ENCODE measurements at places on chromosomes 2 and 18.

DNA sequence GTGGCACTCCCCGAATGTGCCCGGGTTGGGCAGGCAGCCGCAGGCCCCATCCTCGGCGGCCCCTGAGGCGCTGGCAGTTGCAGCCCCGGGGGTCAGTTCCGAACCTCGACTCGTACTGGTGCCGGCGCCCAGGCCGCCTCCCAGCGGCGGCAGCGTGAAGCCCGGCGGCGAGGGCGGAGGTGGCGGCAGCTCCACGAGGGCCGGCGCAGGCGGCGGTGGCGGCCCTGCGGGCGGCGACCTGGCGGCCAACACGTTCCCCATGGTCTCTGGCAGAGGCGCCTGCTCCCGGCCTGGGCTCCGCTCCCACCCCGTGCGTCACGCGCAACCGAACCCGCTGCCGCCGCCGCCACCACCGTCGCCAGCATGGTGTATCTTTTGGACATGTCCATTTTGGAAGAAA is 196.3 kb downstream of the CCDC74A start:
- no peak for DNase-seq

DNA sequence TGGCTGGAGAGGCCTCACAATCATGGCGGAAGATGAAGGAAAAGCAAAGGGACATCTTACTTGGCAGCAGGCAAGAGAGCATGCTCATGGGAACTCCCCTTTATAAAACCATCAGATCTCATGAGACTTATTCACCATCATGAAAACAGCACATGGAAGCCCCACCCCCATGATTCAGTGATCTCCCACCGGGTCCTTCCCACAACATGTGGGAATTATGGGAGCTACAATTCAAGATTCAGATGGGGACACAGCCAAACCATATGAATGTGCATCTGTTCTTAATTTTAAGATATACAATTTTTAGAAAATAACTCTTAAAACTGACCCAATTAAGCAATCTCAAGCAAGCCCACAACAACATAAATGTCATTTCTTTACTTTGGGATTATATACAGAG is 12.6 kb downstream of the C18orf63 start:
- DNase-seq: no peak

DNA sequence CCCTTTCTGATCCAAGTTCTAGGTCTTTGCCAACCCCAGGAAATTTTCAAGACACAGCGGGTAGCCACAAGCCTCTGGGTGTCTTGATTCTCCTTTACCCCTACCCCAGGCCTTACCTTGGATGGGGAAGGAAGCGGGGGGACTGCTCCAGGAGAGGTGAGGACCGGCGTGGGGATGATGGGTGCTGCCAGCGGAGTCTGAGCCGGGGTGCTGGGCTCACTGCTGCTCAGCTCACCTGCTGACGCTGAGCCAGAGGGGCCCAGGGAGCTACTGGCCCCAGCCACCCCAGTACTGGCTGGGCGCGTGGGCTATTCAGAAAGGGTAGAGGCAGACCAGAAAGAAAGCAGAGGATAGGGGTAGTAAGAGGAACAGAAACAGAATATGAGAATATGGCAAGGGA is 8.7 kb downstream of the DCTN1 start:
- DNase-seq: no peak

DNA sequence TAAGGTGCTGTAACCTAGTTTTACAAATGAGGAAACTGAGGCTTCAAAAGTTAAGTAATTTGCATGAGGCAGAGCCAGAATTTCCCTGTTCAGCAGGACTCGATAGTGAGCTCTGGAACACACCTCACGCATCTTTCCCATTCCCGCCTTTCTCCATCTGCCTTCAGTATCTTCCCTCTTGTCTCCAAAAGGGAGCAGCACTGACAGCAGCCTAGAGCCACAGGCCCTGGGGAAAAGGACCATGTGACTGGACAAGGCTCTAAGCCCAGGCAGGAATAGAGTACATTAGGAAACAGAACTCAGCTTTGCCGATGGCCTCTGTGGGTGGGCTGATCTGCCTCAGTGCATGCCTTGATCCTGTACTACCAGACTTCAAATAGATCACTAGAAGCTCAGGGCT is 21.5 kb downstream of the GPR155 start:
- DNase-seq: no peak

DNA sequence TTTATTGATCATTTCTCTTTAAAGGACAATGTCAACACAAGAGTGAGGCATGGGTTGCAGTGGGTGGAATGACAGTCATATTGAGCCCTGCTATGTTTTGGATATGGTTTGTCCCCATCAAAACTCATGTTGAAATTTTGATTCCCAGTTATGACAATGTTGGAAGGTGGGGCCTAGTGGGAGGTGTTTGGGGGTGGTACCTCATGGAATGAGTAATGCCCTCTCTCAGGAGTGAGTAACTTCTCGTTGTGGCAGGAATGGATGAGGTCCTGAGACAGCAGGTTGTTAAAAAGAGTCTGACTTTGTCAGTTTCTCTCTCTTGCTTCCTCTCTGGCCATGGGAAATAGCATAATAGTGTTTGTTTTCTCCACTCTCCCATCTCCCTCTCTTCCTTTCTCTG is 345.3 kb downstream of the DCC start:
- no peak for DNase-seq

- no peak for DNase-seq
These were observed 22.9 kb upstream of the SSB start for GRCh38 chr2:169775765-169776164.

Data from HCT116 (cell line).